Esophagus muscularis mucosa (tissue), 4 donors: ENCODE measurements at places on chromosomes 1 and 21.
A peak's percentile ranks its signal among the peaks of the same experiment; 100 is the strongest.

DNA sequence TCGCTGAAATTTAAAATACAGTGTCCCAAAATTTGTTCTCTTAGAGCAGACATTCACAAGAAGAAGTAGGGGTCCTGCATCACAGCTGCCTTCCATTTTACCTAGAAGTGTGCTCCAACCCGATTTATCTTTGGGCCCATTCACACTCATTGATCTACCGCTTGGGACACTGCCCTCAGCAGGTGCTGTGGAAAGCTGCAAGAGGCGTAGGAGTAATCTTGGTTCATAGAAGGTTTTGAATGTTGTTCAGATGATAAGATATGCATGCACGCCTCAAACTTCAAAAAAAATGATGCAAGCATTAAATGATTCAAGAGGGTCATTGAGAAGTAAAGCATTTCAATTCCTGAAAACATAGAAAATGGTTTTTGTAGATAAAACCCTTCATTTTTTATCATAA lies 18.6 kb upstream of the C1orf105 start:
- no peak for DNase-seq

GRCh38 chr1:29687601-29688244 lies 451.4 kb downstream of the PTPRU start:
- DNase-seq: no peak

- no peak for DNase-seq
Measured at GRCh38 chr1:240808381-240808780, 196.4 kb upstream of the GREM2 start.

- peak; percentile 37 for DNase-seq
Measured at GRCh38 chr1:34250342-34250741, 73.6 kb downstream of the C1orf94 start.

DNA sequence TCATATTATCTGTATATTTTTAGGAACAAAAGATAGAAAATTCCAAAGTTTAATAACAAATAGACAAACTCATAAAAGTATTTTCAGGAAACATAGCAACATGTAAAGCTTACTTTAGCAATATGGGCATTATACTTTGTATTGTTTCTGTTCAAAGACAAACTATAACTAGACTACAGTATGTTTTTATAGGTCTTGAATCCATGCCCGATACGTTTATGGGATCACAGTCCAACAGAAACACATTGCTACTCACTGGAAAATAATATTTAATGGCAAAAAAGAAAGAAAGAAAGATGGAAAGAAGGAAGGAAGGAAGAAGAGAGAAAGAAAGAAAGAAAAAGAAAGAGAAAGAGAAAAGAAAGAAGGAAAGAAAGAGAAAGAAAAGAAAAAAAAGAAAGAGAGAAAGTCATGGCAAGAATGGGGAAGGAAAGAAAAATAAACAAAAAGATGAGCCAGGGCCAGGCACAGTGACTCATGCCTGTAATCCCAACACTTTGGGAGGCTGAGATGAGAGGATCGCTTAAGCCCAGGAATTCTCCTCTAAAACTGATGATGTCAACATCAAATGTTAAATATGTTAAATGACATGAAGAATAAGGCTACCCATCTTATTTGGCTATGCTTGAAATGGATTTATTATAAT lies 32.7 kb downstream of the TM2D1 start:
- DNase-seq: no peak

- no peak for DNase-seq
Measured at GRCh38 chr1:111980686-111981085, 8.8 kb downstream of the KCND3 start.

DNA sequence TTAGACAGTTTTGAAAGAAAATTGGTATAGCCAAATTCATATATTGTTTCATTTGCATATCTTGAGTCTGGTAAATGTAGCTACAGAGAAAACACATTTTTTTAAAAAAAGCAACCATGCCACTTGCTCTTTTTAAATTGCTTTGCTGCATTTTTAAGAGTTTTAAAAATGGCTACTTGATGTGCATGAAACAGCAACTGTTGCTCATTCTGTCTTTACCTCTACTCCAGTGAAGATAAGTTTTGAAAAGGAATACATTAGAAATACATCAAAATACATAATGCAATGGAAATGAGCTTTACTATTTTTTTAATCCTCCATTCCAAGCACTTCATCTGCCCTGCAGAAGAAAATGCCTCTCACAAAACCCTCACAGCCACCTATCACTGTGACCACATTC lies 95.5 kb downstream of the IFI44 start:
- no peak for DNase-seq

DNA sequence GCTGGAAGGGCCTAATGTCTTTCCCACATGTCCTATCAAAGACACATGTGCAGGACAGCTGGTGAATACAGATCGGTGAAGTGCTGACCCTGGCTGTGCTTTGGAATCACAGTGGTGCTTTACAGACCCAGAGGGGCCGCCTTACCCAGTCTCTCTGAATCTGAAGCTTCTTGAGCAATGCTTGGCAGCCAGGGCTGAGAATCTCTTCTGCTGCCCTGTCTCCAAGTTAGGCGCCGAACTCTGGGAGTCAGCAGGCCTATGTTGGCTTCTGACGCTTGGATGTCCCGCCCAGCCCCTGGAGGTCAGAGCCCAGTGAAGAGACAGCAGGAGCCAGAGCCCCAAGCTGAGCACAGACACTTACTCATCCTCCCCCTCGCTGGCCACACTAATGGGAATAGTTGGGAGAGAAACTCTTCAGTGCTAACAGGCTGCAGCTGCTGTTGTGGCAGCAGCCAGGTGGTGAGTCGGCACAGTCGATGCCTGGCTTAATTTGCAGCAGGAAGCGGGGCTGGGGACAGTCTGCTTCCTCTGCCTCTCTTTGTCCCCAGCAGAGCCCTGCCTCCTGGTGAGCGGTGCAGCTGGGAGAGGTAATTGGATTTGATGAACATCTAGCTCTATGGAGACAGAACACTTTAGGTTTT lies 68.1 kb downstream of the URB2 start:
- peak; percentile 95 for DNase-seq
